Stimulated activated memory B cell treated with anti-CD40 and anti-IgM and Interleukin-4, amounts not matched to agents 10 μg/mL and 1 μg/mL and 100 μg/mL, for 72 hours (primary cell): ENCODE measurements at places on chromosomes 11 and 22.
A peak's percentile ranks its signal among the peaks of the same experiment; 100 is the strongest.

DNA sequence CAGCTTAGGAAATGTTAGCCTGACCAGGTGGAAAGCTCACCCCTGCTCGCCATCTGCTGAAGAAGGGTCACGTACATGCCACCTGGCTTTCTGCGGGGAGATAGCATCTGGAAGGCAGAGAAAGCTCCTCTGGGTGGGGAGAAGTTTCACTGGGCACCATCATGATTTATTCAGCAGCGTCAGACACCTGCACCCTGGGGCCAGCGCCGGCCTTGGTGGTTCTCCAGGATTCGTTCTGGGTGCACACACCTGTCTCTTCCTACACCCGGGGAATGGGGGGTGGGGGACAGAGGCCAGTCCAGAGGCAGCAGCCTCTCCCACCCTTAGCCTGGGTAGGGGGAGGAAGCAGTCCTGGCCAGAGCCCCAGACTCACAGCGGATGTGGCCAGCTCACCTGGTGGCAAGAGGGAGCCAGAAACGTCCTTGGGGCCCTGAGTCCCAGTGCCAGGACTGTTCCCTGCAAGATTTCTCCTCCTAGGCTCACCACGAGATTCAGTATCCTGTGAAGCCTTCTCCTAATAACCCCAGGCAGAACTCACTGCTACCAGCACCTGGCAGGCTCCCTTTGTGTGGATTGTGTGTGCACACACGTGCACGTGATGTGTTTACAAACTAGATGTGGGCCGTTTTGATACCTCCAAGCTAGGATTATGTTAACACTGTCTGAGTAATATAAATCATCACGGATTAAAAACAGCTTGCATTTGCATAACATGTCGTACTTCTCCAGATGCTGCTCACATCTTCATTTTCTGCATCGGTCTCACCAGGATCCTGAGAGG is 17.3 kb upstream of the RASD2 start:
- ATAC-seq: no peak

GRCh38 chr11:71338801-71339395 is 86.5 kb upstream of the SHANK2 start:
- ATAC-seq: no peak

DNA sequence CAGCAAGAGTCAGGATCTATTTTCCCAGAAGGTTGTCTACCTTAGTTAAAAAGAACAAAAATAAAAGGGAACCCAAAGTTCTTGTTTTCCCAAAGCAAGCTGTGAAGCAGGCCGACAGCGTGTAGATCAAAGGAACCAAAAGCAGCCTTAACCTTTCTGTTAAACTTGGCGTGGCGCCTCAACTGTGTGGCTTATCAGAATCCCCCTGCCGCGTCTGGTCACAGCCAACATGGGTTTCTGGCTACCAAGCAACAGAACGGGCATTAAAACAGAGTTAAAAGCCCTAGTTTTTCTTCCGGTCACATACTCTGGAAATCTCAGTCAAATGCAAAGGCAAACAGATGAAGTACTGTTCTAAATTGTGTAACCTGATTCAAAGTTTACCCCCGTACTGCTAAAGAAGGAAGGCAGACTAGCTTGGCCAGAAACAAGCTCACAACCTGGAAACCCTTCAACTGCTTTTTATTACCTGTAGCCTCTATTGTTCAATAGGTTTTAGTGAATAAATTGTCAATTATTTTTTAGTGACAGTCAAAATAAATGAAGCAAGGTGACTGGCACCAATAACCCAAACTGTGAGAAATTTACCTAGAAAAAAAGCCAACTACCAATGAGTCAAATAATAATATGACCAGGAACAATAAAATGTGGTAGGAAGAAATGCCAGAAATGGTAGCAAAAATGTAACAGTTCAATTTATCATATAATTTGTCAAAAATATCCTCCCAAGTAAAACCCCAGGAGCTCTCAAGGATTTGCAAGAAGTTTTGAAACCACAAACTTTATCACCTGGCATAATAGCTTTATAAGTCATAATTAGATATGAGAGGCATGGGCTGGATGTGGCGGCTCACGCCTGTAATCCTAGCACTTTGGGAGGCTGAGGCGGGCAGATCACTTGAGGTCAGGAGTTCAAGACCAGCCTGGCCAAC is 21.4 kb downstream of the CHKA start:
- ATAC-seq: peak; percentile 68

DNA sequence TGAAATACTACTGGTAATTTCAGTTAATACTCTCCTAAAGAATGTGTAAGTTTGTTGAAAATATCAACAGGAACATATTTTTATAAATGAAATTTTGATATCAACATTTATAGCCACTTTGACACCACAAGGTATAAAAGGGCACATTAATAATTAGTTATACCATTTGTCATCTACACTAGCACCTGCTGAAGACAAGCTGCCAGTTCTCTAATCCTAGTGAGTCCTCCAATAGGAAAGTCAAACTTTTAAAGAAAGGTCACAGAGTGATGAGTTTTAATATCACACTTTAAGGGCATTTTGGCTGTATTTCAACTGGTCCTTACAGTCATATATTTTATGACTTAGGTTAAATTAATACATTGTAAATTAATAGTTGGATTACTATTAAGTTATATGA is 52.3 kb downstream of the APOL5 start:
- ATAC-seq: no peak

DNA sequence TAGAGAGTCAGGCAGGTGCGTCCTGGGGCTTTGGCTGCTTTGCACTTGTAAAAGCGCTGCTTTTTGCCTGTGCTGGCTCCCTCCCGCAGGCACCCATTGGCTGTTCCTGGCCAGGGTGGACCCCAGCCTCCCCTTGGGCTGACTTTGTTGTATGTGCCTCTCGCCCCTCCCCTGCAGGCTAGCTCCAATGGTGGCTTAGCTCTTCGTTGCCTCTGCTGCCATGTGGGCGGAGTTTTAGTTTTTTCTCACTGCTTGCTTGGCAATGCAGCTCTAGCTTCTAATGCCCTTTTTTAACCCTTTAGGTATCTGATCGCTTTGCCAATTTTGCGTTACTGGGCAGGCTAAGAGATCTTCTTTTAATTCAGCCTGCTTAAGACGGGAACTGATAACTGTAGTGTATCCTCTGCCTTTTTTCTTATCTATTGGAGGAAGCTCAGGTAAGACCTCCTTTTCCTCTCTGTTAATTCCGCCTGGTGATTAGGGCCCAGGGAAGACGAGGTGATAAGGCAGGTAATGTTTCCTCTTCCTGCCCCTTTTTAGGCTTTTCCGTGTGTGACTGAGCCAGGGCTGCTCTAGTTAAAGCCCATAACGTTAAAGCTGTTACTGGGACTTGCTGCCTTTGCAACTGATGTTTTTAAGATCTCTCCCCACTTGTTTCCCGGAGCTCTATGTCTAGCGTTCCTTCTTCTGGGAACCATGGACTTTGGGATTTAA is 11.7 kb upstream of the GLYATL1 start:
- ATAC-seq: no peak

GRCh38 chr11:44004452-44005062 is 43.2 kb upstream of the ACCSL start:
- no peak for ATAC-seq

GRCh38 chr22:17884893-17885292 is 110.6 kb upstream of the BID start:
- ATAC-seq: no peak

- peak; percentile 68 for ATAC-seq
Observed at GRCh38 chr11:60563553-60564235, 48.5 kb downstream of the MS4A13 start.

- no peak for ATAC-seq
Observed at GRCh38 chr11:112121981-112122615, 35.4 kb downstream of the SDHD start.

DNA sequence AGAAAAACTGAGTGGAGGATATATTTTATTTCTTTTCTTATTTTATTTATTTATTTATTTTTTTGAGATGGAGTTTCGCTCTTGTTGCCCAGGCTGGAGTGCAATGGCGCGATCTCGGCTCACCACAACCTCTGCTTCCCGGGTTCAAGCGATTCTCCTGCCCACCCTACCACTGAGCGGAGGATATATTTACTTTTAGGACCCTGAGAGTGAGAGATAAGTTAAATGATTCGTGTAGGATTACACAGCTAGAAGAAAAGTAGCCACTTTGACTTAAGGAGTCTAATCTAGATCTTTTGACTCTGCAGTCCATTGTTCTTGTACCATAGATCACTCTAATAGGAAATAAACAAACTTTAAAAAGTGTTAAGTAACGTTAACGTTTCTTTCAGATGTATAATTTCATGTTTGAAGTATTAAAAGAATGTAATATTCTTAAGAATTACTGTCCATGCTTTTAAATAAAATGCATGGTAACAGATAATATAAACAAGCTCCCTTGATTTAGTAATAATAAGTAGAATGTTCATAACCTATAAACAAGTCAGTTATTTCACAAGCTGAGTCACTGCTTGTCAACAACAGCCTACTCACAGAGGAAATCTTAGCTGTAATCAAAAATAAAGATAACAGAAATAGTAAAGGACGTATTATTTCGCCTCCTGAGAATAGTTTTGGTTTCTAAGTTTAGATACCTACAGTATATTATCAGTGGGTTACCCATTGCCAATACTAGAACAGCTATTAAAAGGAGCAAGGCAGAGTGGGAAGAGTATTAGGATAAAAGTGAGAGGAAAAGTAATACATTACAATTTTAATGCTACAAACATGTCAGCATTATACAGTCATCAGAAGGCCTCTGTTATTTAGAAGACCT is 18.6 kb downstream of the USP47 start:
- no peak for ATAC-seq

DNA sequence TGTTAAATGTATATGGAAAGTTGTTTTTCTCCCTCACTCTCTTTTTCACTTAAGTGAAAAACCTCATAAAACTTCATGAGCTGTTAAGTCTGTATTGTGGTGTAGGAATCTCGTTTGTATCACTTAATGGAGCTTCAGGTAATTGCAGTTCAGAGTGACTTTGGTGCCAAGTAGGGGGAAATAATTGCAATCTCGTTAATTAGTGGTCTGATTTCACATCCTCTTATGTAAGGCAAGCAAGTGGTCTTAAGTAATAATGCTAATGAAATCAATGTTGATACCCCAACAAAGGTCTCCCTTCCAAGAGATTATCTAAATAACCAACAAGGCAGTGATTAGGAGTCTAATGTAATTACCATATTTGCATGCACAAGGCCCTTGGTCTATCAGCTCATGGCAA is 174.2 kb upstream of the SORL1-AS1 start:
- no peak for ATAC-seq

- ATAC-seq: no peak
Observed at GRCh38 chr11:68457898-68458249, 2.7 kb upstream of the PPP6R3 start.

DNA sequence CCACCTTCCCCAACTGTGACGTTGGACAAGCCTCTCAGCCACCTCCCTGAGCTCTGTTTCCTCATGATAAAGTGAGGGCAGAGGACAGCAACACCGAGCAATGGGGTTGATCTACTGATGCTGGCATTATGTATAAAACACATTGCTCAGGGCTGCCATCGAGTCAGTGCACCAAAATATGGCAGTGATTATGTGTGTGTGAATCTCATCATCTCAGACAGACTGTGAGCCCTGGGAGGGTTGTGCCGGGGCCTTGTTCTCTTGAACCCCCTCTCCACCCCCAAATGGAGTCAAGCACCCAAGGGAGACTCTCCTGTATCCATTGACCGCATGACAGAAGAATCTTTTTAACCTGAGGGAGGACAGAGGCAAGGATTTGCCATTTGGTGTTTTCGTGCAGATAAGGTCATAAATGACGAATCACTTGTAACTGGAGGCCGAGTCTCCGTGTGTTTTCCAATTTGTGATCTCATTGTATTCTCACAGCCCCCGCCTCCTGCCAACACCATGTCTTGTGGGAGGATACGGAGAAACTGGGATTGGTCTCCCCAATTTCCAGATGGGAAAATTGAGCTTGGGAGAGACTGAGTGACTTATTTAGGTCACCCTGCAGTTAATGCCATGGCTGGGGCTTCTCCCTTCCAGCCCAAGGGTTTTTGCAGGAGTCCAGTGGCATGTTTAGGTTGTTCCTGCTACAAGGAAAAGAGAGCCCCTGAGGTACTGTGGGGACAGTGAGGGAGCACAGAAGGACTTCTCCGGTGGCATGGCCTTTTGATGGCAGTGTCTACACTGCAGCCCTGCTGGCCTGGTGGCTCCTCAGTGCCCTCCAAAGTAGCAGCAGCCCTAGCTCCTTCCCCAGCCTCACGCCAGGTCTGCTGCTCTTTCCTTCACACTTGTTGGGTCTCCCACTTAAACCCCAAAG is 52.4 kb downstream of the CHRDL2 start:
- no peak for ATAC-seq

DNA sequence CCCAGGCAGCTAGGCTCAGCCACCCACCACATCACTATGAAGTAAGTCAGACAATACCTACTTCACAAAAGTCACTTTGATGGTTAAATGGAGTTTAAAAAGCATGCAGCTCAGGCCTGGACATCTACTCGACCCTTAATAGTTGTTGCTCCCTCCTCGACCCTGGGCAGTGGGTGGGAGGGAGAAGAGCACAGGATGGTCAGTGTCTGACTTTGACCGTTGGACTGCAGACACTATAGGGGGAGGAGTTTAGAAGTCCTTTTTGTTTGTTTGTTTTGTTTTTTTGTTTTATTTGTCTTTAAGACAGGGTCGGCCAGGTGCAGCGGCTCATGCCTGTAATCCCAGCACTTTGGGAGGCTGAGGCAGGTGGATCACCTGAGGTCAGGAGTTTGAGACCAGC is 38.6 kb upstream of the XBP1 start:
- ATAC-seq: no peak

GRCh38 chr11:115886422-115886733 is 382.2 kb upstream of the CADM1 start:
- no peak for ATAC-seq

GRCh38 chr11:108672113-108672512 is 7.2 kb downstream of the DDX10 start:
- no peak for ATAC-seq

GRCh38 chr11:66328302-66329144 is 7.7 kb downstream of the RIN1 start:
- ATAC-seq: peak; percentile 91

DNA sequence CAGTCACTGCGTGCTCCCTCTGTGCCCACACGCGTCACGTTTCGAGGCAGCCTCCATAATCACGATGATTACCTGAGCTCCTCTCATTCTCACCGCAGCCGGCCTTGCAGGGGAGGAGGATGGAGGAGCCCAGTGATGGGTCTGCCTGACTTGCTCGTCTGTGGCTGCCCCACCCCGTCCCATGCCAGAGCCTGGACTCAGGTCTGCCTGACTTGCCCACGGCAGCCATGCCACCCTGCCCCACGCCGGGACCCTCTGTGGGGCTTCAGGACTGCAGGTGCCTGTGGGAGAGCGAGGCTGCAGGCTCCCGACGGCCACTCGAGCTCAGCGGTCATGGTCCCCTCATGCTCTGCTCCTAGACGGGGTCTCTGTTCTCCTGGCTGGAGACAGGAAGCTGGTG is 1025.1 kb downstream of the BRD1 start:
- ATAC-seq: no peak

- no peak for ATAC-seq
Observed at GRCh38 chr11:132907651-132908413, 624.5 kb downstream of the OPCML start.

GRCh38 chr11:74694136-74694930 is 36.9 kb downstream of the CHRDL2 start:
- ATAC-seq: no peak

- no peak for ATAC-seq
Observed at GRCh38 chr11:120178561-120179056, 32.2 kb upstream of the OAF start.
